Activated CD4-positive, CD25-positive, alpha-beta regulatory T cell treated with anti-CD3 and anti-CD28 coated beads, Interleukin-2, amount 50 U/mL, for 16 hours (primary cell): ENCODE measurements at places on chromosomes 11 and 22.

- no peak for DNase-seq
Measured at GRCh38 chr22:25747245-25747944, 5.4 kb downstream of the MYO18B start.

GRCh38 chr11:103806130-103806895 is 230.1 kb upstream of the DDI1 start:
- no peak for DNase-seq

GRCh38 chr11:12408156-12408770 is 30.9 kb downstream of the PARVA start:
- DNase-seq, result no peak

GRCh38 chr11:66857234-66857926 is 516 bp downstream of the LRFN4 start:
- no peak for DNase-seq

GRCh38 chr11:11528986-11529385 is 92.8 kb downstream of the GALNT18 start:
- no peak for DNase-seq

- no peak for DNase-seq
Measured at GRCh38 chr11:122799406-122800105, 38.7 kb upstream of the CRTAM start.

DNA sequence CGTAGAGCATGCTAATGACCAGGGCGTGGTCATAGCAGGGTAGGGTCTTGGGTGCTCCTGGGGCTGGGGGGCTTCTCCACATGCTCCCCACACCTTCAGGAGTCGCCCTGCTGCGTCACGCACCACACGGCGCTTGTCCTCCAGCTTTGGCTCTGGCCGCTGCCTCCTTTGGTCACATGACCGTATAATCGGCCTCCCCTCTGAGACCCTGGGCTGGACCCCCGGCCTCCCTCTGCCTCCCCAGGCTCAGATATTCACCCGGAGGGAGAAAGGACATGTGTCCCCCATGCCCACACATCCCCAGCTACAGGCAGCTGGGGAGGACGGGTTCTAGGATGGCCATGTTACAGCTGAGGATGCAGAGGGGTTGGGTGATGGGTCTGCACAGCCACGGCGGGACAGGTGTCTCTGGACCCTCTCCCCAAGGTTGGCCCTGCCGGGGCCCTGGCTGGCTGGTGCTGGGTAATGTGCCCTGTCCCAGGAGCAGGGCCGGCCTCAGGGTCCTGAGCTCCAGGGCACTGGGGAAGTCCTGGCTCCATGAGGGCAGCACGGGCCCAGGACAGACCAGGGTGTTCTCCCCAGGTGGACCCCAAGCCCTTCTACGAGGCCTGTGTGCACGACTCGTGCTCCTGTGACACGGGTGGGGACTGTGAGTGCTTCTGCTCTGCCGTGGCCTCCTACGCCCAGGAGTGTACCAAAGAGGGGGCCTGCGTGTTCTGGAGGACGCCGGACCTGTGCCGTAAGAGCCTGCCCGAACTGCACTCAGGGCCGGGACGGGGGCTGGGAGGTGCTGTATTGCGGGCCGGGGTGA is 14.5 kb downstream of the MUC2 start:
- no peak for DNase-seq

DNA sequence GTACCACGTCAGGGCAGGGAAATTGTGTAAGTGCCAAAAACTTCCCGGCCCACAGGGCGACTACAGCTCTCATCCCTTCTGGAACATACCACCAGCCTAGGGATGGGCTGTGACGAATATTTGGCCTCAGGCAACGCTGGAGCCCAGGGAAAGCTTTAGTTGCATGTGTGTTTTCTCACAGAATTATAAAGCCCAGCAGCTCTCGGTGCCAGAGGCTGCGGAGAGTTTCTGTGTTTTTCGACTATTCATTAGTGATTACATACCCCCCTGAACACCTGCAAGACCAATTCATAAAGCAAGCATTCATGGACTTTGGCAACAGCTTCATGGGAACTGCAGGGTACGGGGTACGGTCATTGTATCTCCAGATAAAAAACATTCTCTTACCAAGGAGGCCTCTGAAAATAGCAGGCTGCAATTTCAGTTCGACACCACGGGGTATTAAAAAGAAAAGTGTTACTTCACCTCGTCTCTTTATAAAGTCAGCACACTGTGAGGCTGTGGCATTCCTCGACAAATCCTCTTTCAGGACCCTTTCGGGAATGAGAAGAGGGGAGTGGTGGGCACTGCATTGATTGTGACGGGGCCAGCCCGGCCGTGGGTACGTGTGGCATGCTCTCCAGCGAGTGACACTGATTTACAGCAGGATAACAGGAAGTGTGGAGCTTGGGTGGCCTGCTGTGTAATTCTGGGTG is 243.6 kb upstream of the SORL1-AS1 start:
- DNase-seq, result no peak

DNA sequence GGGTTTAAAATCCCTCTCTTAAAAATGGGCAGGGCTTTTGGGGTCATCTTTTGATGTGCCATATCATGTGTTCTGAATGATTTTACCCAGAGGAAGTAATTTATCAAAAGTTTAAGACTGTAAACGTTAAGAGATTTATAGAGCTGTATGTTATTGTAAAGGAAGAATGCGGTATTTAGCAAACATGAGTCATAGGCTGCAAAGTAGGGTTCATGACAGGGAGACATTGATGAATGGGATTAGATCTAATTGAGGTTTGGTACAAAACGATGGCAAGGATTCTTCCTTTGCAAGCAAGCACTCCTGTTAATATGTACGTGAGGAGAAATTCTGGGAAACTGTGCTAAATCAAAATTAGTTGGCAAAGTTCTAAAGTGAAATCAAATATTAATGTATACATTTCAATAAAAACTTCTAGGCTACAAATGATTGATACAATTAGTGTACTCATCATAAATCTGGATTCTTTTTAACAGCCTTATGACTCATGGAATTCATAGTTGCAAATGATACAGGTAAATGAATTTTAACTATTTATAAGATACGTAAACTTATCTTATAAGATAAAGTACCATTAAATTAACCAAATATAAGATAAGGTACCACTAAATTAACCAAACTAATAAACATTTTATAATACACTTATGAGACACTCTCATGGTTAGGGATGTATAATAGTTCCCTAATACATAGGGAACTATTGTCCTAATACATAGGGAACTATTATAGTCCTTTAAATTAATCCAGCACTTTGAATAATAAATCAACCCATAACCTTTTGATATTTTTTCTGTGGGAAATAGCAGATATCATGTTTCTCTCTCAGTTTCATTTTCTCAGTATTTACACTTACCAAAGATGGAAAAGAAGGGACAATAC is 58.4 kb downstream of the KIF18A start:
- DNase-seq, result no peak

- DNase-seq, result peak; percentile 9
Measured at GRCh38 chr11:131694526-131695424, 324.4 kb downstream of the NTM start.

DNA sequence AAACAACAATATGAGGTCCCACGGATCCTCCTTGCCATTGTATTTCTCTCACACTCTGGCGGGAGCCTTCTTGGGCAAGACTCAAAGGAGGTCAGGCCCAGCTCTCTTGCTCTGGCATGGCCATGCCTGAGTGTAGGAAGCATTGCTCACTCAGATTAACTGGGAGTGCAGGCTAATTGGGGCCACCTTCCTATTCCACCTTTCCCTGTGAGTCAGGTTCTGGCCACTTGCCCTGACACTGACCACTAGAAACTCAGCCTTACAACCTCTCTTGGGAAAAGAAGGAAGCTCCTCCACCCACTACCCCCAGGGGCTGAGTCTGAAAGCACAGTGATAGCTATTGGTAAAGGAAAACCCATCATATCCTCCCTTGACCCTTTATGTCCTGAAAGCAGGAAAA is 121.8 kb upstream of the NTM start:
- DNase-seq, result no peak

DNA sequence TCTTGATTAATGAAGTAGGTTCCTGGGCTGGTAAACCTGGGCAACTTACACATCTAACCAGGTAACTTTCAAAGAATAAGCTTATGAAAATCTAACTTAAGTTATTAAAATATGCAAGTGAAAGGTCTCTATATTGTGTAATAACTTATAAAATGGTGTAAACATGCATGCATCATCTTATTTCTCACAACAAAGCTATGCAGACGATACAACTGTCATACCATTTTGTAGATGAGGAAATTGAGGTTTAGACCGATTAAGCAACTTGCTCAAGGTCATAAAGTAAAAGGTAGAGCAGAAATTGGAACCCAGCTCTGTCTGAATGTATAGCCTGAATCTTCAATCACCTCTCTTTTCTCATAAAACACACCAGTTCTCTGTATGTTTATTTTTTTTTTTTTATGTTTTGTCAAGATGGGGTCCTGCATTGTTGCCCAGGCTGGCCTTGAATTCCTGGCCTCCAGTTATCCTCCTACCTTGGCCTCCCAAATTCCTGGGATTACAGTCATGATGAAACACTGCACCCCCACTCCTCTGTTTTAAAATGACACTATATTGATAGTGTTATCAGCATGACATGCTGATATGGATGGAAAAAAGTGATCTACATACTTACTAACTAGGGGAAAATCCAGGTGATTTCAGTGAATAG is 109.6 kb downstream of the SGSM3 start:
- no peak for DNase-seq

DNA sequence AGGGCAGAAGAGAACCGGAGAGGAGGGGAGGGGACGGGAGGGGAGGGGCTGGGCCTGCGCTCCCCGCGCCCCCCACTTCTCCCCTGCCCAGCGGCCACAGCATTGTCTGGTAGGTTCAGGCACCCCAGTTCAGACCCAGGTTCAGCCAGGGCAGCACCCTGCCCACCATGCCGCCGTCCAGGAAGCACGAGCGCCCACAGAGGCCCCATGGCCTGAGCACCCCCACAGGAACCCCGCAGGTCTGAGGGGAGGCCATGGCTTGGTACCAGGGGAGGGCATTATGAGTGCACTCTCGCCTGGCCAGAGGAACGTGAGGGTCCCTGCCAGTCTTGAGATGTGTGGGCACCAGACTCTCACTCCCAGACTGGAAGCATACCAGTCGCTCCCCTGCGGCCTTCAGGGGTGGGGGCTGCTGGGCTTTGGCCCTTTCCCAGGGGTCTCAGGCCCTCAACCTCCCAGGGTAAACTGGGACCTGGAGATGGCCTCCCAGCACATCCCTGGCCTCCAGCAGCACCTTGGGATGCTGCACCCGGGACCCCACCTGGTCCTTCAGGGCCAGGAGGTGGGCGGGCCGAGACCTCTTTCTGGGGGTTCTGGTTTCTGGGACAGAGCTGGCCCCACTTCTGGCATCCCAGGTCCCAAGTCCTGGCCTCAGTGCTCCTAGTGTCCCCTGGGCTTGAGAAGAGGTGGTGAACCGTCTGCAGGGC is 597 bp upstream of the PLXNB2 start:
- DNase-seq, result no peak

- no peak for DNase-seq
Measured at GRCh38 chr11:98365190-98365589, 655.6 kb upstream of the CNTN5 start.

DNA sequence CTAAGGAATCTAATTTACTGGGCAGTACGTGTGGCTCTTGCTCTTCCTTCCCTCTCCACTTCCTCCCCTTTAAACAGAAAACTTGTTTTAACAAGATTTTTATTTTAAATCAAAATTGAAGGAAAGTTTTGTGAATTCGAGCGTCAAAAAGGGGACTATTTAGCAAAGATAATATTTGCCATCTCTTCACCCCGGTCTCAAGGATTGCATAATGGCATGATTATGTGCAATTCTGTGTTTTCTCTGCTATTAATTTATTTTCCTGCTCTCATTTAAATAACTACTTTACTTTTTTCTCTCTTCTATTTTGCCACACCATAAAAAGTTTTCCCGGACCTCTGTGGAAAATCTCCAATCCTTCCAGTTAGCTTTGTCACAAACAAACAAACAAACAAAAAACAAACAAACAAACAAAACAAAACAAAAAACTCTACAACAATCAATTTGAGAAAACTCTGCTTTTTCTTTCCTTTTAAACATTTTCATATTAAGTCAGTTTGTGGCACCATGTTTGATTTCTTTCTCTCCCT is 10.2 kb upstream of the PAX6 start:
- no peak for DNase-seq

DNA sequence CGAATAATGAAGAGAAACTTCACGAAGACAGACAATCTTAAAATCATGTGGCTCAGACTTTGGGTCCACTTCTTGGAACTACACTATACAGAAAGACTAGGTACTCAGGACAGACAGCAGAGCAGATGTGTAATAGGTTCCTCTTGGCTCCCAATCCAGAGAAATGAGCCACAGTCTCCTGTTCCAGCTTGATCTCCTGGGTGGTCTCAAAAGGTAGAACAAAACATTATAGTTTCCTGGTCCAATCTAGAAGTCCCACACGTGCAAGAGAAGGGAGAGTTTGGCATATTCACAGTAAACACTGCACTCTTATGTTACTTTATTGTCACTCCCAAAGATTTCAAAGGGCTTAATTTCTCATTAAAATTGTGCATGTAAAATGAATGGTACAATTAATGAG is 134.5 kb upstream of the FIBIN start:
- no peak for DNase-seq

DNA sequence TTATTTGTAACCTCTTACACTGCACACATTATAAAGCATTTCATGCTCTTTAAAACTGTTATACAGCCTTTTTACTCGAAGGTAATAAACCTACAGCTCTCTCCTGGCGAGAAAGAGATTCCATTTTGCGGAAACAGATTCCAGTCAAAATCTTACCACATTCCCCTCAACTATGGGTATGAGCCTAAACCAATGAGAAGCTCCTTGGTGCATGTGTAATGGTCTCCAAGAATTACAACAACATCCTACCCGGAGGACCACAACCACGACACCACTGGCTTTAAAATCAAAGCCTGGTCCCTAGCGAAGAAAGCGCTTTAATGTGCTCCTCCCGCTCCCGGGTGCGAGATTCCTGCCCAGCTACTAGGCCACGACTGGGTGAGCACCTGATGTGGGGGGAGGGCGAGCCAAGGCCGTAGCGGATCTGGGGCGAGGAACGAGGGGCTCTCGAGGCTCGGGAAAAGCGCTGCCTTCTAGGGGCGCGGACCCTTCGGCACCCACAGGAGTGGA is 821 bp downstream of the CELF1 start:
- no peak for DNase-seq

DNA sequence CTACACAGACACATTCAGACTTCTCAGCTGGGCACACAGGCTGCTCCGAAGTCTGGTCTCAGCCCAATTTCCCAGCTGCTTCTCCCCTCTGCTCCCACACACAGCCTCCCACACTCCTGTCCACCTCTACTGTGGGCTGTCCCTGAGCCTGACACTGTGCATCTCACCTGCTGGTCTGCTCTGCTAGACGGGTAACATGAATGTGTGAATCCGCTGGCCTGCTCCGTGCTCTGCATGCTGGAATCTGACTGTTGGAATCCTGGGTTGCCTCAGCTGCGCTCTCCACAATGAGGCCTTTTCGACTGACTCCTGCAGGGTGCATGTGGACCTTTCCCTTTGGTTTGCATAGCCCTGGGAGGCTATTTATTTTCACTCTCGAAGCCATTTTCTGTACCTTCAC is 489.5 kb upstream of the B3GAT1 start:
- no peak for DNase-seq

GRCh38 chr22:48949375-48950149 is 878.1 kb downstream of the BRD1 start:
- DNase-seq, result no peak
